ENCODE measurements at places on chromosomes 16 and 17. TPM values are rescaled to one million over a fixed set of nuclear protein-coding genes. Genes with fewer than 3 reads are reported as not detected.

The TNK1 gene
- polyA plus RNA-seq: 4.4 TPM

The PYY gene
- not detected for polyA plus RNA-seq

The OTOP3 gene
- polyA plus RNA-seq: not detected

The AHSP gene
- not detected for polyA plus RNA-seq

The GP2 gene
- not detected for polyA plus RNA-seq

The NEUROD2 gene
- not detected for polyA plus RNA-seq

The CTRL gene
- 2.1 TPM for polyA plus RNA-seq

The C17orf78 gene
- polyA plus RNA-seq: not detected

The PRSS53 gene
- 0.83 TPM for polyA plus RNA-seq

The CRHR1 gene
- not detected for polyA plus RNA-seq

The TSPAN10 gene
- polyA plus RNA-seq: 0.36 TPM

The HOXB1 gene
- polyA plus RNA-seq: not detected

The PYCARD gene
- 130 TPM for polyA plus RNA-seq

The TOX3 gene
- polyA plus RNA-seq: not detected

The TIGD7 gene
- polyA plus RNA-seq: 4.4 TPM

The TANC2 gene
- 0.85 TPM for polyA plus RNA-seq

The MPV17L gene
- 0.04 TPM for polyA plus RNA-seq

The AGRP gene
- not detected for polyA plus RNA-seq

The PMP22 gene
- not detected for polyA plus RNA-seq

The UNC13D gene
- 42.0 TPM for polyA plus RNA-seq

The KCNG4 gene
- not detected for polyA plus RNA-seq

The GNAO1 gene
- 0.58 TPM for polyA plus RNA-seq

The ATXN1L gene
- 5.4 TPM for polyA plus RNA-seq

The TMIGD1 gene
- polyA plus RNA-seq: not detected

The PRSS27 gene
- polyA plus RNA-seq: not detected

The TVP23A gene
- polyA plus RNA-seq: 0.23 TPM

The NAGPA gene
- polyA plus RNA-seq: 37.8 TPM

The IL17C gene
- polyA plus RNA-seq: not detected

The RNF43 gene
- polyA plus RNA-seq: 0.15 TPM

The DOC2A gene
- polyA plus RNA-seq: not detected

The TMEM88 gene
- not detected for polyA plus RNA-seq

The KRTAP4-2 gene
- polyA plus RNA-seq: not detected

The MT1G gene
- not detected for polyA plus RNA-seq

The KDM8 gene
- 4.8 TPM for polyA plus RNA-seq

The CDK5R1 gene
- 3.8 TPM for polyA plus RNA-seq

The SEPTIN1 gene
- 161 TPM for polyA plus RNA-seq

The ATP6V0C gene
- 105 TPM for polyA plus RNA-seq

The NPIPA5 gene
- polyA plus RNA-seq: 1.4 TPM

The PRSS22 gene
- polyA plus RNA-seq: not detected

The ZDHHC7 gene
- polyA plus RNA-seq: 30.8 TPM

The HBZ gene
- not detected for polyA plus RNA-seq

The NLE1 gene
- 6.0 TPM for polyA plus RNA-seq

The CBFA2T3 gene
- polyA plus RNA-seq: 38.8 TPM

The GAS7 gene
- polyA plus RNA-seq: 1.7 TPM

The TBC1D3D gene
- polyA plus RNA-seq: not detected

The KRT39 gene
- polyA plus RNA-seq: not detected

The KRT9 gene
- polyA plus RNA-seq: not detected

The CSF3 gene
- not detected for polyA plus RNA-seq

The SLC16A13 gene
- 3.3 TPM for polyA plus RNA-seq

The DNAI2 gene
- polyA plus RNA-seq: not detected

The TCAP gene
- not detected for polyA plus RNA-seq

The STX1B gene
- 0.18 TPM for polyA plus RNA-seq

The CDC6 gene
- 0.93 TPM for polyA plus RNA-seq

The TPPP3 gene
- not detected for polyA plus RNA-seq

The CDYL2 gene
- 0.69 TPM for polyA plus RNA-seq

The PSMD12 gene
- polyA plus RNA-seq: 30.1 TPM

The HLF gene
- not detected for polyA plus RNA-seq
